Thoracic aorta (tissue), 2 donors: ENCODE measurements at places on chromosomes 12 and 14.

DNA sequence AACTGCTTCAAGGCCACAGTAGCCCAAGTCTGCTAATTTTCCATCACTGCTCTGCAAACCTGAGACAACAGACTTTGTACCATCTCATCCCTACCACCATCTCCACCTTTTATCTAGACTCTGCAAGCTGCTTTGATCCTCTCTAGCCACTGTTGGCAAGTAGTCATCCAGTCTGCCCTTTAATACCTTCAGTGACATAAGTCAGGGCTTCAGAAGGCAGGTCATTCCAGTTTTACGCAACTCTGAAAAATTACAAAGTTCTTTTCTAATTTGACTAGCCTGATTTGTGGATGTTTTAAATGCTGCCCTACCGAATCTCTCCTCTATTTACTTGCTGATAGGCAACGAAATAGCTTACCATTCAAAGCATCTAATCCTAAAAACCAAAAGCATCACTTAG, 2.8 kb downstream of the FERMT2 start:
- no peak for DNase-seq

- no peak for DNase-seq
Observed at GRCh38 chr14:104101086-104101621, 15.7 kb downstream of the ASPG start.

DNA sequence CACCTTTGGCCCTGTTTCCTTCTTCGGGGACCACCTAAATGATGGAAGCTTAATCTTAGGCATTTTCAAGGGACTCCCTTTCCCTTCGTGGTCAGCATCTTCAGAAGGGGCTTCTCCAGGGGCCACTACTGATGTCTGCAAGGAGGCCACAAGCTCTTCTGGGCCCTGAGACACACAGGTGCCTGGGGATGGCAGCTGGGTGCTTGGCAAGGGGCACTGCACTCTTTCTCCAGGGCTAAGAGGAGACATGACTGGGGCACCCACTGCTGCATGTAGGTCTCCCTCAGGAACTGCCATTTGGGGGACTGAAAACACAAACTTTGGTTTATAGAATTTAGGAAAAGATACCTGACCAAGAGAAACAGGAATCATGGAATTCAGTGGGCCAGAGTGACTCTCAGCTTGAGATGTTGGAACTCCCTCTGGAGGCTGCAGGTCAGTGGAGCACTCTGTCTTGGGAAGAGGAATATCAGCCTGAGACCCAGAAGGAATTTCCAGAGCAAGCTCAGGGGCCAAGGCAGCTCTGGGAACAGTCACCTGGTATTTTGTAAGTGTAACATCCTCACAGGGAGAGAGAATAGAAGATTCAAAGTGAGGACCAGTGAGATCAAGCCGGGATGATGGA, 16.0 kb downstream of the PLD4 start:
- DNase-seq: no peak

GRCh38 chr12:101945369-101946232, 68.2 kb downstream of the DRAM1 start:
- DNase-seq: no peak

DNA sequence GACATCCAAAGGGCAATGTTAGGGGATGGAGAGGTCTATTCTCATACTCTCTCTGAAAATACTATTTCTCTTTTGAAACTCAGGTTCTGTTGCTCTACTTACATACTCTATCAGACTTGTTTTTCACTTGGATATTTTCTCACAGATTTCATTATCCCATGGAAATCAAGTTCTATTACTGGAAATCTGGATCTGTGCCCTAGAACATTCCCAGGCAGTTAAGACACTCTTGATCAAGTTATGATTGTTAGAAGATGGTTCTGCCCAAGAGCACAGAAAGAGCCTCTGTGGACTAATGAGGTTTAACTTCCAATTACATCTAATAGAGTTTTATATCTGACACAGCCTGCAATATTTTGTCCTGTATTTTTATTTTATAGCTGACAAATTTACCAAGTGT, 591.0 kb upstream of the ATP2B1 start:
- DNase-seq: no peak
